ENCODE measurements at places on chromosomes 16 and 17.

- no peak for DNase-seq
Observed at GRCh38 chr17:66965801-66966262, 1.3 kb downstream of the CACNG4 start.

- peak; percentile 86 for DNase-seq
Observed at GRCh38 chr17:47698749-47699535, 5.0 kb downstream of the TBKBP1 start.

- DNase-seq: no peak
Observed at GRCh38 chr17:56558088-56558487, 35.4 kb upstream of the NOG start.

DNA sequence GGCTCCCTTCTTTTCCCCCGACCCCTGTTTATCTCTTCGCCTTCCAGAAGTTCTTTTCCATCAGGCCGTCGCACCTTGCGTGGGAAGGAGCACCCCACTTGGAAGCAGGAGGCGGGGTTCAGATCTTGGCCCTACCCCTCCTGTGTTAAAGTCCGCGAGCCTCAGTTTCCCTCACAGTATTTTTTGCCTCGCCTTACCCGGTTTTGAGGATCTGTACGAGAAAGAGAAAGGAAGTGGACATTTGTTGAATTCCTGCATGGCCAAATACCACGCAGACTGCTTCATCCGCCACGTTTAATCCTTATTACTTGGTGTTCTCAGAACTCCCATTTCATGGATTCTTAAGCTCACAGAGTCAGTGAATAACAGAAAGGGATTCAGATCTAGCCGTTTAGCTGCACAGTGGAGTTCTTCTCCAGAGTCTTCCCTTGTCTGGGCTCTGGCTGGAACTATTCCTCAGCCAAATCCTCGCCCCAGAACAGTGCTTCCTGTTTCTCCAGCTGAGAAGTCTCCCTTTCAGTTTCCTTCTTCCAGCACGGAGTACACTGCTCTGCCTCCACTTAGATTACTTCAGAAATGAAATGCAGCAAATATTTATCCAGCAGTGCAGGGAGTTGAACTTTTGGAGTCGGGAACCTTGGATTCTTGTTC lies 590 bp downstream of the TMEM219 start:
- DNase-seq: no peak

GRCh38 chr17:3724378-3725077 lies 825 bp downstream of the HASPIN start:
- no peak for DNase-seq

DNA sequence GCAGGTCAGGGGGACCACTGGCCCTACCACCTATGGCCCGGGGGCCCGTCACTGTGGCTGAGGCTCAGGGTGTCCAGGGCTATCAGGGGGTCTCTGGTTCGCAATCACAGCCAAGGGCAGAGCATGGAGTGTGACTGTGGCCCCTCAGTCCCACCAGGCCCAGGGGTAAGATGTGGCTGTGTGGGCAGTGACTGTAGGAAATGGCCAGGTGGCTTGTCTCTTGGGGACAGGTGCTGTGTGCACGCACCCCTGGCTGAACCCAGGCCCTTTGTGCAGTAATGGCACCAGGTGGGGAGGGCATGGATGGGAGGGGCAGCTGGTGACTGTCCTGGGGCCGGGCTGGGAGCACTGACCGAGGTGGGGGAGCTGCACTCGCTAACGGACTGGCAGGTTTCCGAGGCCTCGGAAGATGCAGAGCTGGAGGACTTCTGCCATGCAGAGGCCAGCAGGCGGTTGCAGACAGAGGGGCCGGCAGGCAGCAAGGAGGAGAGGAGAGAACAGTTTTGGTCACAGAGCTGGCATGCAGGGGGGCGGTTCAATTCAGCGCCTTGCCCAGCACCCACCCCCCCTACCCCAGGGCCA lies 18.8 kb downstream of the IL34 start:
- peak; percentile 49 for DNase-seq

GRCh38 chr16:4062212-4062802 lies 53.9 kb downstream of the ADCY9 start:
- DNase-seq: no peak

GRCh38 chr16:30470632-30470995 lies 1.9 kb upstream of the ITGAL start:
- no peak for DNase-seq

GRCh38 chr16:15873301-15873700 lies 15.1 kb downstream of the CEP20 start:
- no peak for DNase-seq

DNA sequence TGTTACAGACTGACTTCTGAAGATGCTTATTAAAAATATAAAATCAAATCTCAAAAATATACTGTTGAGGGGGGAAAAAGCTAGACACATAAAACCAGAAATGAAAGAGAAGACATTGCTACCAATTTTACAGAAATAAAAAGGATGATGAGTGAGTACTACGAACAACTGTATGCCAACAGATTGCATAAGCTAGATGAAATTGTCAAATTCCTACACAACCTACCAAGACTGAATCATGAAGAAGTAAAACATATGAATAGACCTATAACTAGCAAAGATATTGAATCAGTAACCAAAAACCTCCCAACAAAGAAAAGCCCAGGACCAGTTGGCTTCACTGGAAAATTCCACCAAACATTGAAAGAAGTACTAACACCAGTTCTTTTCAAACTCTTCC lies 3.5 kb upstream of the CAPNS2 start:
- DNase-seq: no peak

DNA sequence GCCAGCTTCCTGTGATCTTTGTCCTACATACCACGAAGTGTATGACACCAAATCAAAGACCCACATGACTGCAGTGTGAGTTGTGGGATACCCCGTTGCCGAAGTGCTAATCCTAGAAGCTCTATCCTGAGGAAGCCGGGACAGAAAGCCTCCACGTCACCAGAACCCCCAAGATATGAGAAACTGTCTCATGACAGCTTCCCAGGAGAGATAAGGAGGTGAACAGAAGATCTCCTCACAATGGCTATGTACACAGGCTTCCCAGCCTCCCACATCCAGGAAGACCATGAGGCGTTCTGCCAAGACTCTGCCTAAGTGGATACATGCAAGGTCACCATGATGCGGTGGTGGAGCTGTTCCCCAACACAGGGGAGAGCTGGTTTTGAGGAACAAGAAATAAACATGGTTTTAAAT lies 37.1 kb downstream of the TRIM25 start:
- no peak for DNase-seq

DNA sequence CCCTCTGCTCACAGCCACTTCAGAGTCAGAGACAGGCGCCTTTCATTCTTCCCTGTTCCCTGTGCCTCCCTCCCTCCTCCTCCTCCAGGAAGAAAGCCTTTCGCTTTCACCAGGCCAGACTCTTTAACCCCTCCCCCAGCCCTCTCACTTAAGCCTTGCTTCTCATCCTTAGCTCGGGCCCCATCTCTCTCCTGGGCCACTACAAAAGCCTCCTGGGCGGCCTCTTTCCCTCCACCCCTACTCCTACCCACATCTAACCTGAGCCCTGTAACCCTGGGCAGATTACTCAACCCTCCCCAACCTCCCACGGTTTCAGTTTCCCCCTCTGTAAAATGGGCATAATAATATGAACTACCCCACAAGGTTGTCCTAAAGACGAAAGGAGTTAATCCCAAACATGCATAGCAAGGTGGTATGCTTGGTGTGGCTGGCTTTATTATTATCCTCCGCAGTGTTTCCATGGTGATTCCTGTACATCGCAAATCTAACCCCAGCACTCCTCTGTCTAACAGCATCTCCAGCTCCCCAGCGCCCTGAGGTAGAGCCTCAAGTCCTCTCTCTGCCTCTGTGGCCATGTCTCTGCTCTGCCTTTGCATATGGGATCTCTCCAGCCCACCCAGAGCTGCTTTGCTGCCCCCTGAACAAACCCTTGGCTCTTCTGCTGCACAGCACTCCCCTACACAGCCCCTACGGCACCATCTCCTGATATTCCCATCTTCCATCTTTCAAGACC lies 17.7 kb downstream of the PIMREG start:
- no peak for DNase-seq

- no peak for DNase-seq
Observed at GRCh38 chr16:17496891-17497290, 26.1 kb upstream of the XYLT1 start.

GRCh38 chr17:38703742-38704605 lies 1.1 kb upstream of the MLLT6 start:
- DNase-seq: peak; percentile 87

GRCh38 chr16:85296859-85297660 lies 184.8 kb upstream of the CIBAR2 start:
- DNase-seq: peak; percentile 58

DNA sequence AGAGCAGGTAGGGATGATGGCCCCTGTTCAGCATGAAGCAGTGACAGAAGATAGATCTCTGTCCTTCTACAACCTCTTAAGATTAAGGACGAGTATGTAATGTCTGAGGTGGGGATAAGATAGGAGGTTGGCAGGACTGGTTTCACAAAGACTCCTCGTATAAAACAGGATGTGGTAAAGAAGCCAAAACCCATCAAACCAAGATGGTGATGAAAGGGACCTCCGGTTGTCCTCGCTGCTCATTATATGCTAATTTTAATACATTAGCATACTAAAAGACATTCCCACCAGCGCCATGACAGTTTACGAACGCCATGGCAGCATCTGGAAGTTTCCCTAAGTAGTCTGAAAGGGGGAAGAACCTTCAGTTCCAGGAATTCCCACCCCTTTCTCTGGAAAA lies 27.3 kb downstream of the MIS12 start:
- peak; percentile 15 for DNase-seq

DNA sequence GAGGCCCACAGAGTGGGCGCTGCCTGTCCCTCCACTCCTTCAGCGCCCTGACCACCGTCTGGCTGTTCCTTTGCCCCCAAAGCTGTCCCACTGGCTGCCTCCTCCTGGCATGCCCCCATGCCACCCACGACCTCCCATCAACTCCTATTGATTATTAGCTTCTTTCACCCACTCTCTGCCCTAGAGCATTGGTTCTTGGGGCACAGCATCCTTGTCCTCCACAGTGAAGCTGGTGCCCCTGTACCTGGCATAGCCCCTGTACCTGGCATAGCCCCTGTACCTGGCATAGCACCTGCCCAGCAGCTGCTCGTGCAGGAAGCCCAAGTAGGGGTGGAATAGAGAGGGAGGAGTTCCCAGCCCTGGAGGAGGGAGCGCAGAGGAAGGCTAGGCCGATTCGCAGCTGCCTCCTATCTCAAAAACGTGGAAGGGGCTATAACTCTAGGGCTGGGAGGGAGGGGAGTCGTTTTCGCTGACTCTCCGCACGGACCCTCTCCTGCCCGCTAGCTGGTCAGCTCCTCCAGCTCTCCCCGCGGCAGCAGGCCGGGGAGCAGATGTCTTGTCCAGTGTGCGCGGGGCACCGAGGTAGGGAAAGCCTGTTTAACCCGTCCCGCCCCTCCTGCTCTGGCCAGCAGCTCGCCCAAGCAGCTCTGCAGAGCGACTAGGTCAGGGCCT lies 5.7 kb upstream of the ACTG1 start:
- DNase-seq: no peak

GRCh38 chr17:22337467-22337866 lies 645.1 kb downstream of the KCNJ18 start:
- no peak for DNase-seq

DNA sequence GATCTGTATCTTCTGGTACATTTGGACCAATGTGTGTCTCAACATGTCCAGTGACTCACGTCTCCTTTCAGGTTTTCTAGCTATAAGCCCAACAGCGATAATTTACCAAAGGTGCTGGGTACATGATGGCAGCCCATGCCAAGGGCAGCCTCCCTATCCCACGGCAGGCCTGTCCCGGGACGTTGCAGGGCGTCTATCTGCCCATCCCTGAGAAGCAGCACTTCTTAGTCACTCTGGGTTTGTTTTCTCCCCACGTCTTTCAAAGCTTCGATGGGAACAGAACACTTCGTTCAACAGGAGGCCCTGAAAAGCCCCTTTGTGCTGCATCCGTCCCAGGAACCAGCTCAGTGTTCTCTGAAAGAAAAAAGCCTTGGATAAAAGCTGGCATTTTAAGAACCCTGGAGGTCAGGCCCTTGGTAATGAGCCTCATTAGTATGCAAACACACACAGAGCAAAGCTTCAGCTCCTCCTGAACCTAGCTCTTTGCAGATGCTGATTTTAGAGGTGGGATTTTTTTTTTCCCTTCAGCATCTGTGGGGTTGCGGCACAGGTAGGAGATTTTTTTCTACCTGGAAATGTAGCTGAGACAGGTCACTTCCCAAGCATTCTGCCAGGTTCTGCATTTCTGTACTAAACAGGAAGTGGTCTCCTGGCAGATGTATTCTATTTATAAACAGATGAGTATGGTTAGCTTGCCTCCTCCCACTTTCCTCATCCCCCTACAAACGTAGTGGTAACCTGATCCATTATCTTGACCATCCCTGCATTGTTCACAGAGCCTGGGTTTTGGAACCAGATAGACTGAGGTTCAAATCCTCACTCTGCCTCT lies 17.5 kb upstream of the MT4 start:
- no peak for DNase-seq

- no peak for DNase-seq
Observed at GRCh38 chr17:72008236-72008876, 112.5 kb upstream of the SOX9 start.

GRCh38 chr16:1054660-1055556 lies 17.6 kb upstream of the SSTR5 start:
- no peak for DNase-seq

- no peak for DNase-seq
Observed at GRCh38 chr16:76081967-76082366, 195.2 kb upstream of the CNTNAP4 start.

DNA sequence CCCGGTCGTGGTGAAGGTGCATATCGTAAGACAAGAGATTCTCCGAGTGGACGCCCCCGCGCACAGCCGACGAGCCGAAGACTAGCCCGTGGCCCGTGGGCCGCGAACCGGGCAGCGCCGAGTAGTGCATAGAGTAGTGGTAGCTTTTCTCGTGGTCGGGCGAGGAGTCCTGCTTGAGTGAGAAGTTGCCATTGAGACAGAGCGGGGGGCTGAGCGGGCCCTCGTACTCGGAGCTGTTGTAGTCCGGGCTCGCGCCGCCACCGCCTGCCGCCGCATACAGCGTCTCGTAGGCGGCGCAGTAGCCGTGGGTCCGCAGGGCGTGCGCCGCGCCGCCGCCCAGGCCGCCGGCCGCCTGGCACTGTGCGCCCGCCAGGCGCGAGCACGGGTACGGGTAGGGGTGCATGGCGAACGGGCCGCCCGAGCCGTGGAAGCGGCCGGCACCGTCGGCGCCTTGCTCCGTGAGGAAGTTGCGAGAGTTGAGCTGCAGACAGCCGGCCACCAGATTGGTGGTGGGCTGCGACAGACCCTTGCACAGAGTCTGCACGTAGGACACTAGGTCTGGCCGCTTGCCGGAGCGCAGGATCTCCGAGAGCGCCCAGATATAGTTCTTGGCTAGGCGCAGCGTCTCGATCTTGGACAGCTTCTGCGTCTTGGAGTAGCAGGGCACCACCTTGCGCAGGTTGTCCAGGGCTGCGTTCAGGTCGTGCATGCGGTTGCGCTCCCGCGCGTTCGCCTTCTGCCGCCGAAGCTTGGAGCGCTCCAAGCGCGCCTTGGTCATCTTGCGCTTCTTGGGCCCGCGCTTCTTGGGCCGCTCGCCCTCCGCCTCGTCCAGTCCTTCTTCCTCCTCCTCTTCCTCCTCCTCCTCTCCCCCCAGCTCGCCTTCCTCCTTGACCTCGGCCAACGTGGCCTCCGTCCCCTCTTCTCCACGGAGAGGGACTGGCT lies 2.0 kb downstream of the NEUROD2 start:
- DNase-seq: no peak

GRCh38 chr17:29149431-29150064 lies 30.6 kb downstream of the MYO18A start:
- DNase-seq: no peak

All from naive thymus-derived CD8-positive, alpha-beta T cell (primary cell).